Activated CD4-positive, CD25-positive, alpha-beta regulatory T cell (primary cell): ENCODE measurements at places on chromosomes 5 and 9.

DNA sequence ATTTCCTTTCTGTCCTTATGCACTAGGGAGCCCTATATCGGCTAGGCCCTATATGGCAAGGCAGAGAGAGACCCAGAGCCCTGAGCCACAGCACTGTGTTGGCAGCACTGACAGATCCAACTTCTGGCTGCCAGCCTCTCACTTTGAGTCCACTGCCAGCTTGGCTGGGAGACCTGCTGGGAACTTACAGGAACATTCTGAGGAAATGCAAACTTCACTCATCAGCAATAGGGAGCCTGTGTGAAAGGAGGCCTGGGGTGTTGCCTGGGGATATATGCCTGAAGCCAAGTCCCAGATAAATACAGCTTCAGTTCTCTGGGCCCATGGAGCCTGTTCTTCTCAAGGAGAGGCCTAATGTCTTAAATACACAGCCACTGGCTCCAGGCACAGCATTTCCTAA, 78.0 kb downstream of the ADRB2 start:
- no peak for DNase-seq

DNA sequence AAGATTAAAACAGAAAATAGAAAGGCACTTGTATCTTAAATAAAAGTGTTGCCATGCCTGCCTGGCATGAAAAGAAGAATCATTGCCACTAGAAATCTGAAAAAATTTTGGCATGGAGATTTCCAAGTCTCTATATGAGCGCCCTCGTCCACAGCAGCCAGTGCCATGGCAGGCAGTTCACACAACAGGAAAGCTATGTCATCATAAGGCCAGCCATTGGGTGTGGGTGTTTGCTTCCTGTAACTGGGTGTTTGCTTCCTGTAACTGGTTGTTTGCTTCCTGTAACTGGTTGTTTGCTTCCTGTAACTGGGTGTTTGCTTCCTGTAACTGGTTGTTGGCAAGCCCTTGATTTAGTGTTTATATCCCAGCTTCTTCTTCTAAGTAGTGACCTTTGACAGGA, 446.7 kb downstream of the IRX1 start:
- no peak for DNase-seq

DNA sequence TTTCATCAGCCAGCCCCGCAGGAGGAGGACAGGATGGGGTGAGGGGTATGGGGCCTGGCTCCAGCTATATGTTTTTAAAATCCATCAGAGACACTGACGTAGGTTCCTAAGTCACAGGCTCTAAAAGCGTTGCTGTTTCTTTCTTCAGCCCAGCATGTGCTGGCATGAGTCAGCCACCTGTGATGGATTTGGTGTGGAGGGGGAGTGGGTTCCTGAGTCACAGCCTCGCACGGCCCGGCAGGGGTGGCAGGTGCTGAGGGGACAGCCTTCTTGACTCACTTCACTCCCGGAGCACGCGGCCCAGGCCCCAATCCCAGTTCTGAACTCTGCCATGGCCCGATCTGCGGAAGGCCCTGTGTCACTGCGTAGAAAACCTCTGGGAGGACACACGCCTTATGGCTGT, 38.8 kb upstream of the RPL26L1 start:
- no peak for DNase-seq

DNA sequence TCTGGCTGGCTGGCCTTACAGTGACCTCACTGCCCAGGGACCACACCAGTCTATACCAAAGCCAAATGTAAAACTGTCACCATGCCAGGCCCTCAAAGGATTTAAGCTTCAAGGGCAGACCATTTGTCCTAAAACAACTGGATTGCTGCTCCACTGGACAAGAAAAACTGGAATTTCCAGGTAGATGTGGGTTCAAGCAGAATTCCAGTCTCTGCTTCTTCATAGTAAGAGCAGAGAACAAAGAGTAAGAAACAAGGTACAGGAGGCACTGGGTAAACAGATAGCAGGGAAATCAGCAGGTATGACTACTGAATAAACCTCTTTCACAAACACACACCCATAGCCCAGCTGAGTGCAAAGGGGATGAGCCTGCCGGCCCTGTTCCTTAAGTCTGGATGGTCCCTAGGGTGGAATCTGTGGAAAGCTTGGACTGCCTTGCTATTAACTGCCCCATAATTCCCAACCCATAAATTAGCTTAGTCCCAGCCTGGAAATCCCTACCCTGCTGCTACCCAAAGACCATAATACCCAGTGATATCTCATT, 5.5 kb downstream of the B4GALT1 start:
- DNase-seq, result no peak
